ENCODE measurements at places on chromosomes 1 and 21.

GRCh38 chr1:94039514-94039870, 81.5 kb downstream of the ABCA4 start:
- no peak for DNase-seq

- no peak for DNase-seq
Measured at GRCh38 chr1:184393962-184394361, 7.1 kb downstream of the C1orf21 start.

GRCh38 chr1:40075266-40075665, 21.8 kb downstream of the PPT1 start:
- no peak for DNase-seq

- DNase-seq = no peak
Measured at GRCh38 chr1:204376919-204377799, 17.4 kb upstream of the PLEKHA6 start.

GRCh38 chr1:53107570-53108322, 34.7 kb downstream of the SLC1A7 start:
- no peak for DNase-seq

- no peak for DNase-seq
Measured at GRCh38 chr21:17539323-17539722, 26.5 kb downstream of the CXADR start.

Measured in non-pigmented ciliary epithelial cell (primary cell).